ENCODE measurements at places on chromosomes 3 and 15. TPM values are rescaled to one million over a fixed set of nuclear protein-coding genes. Genes with fewer than 3 reads are reported as not detected.

GRCh38 chr15:73796331-73796831 lies 43.2 kb upstream of the INSYN1 start:
- H3K27ac ChIP-seq: no peak overlapping the region
- H3K36me3 ChIP-seq: no peaks in the 10 kb centered on the region
- no peaks in the 10 kb centered on the region for H3K27me3 ChIP-seq
- no peaks in the 10 kb centered on the region for H3K4me1 ChIP-seq
- DNase-seq: no peak

DNA sequence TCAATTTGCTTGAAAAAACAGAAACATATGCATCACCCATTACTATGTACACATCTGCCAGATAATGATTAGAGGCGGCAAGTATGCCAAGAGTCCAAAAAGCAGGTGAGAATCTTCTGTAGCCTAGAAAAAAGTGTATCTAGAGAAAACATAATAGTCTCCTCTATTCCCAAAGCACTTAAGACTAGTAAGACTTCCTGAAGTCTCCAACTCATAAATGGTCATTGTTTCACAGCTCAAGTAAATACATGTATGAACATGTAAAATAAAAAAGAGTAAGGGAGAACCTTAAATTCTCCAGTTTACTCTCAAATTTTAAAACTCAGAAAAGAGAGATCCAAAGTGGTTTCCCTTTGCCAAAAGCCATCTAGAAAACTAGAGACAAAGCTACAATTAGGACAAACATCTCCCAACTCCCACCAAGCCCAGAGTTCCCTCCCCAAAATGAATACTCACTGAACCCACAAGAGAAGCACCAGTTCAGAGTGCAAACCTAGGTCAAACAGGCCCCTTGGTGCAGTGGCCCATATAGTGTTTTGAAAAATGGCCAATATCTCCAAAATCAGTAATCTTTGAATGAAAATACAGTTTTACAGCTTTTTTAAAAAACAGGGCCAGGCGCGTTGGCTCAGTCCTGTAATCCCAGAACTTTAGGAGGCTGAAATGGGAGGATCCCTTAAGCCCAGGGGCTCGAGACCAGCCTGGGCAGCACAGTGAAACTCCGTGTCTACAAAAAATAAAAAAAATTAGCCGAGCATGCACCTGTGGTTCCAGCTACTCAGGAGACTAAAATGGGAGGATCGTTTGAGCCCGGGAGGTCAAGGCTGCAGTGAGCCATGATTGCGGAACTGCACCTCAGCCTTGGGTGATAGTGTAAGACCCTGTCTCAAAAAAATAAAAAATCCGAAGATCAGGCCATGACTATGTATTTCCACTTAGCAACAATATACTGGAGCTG lies 11.0 kb upstream of the MAP4 start:
- no peak for DNase-seq
- no peaks in the 10 kb centered on the region for H3K27me3 ChIP-seq
- no peaks in the 10 kb centered on the region for H3K36me3 ChIP-seq
- H3K4me3 ChIP-seq: no peak overlapping the region
- peaks cover 32% of the 10 kb centered on the region for H3K4me1 ChIP-seq

GRCh38 chr3:132016061-132017041 lies 18.5 kb downstream of the CPNE4 start:
- no peaks in the 10 kb centered on the region for H3K27me3 ChIP-seq

GRCh38 chr15:99571299-99571698 lies 5.5 kb downstream of the MEF2A start:
- no peaks in the 10 kb centered on the region for H3K27me3 ChIP-seq
- peaks cover 4% of the 10 kb centered on the region for H3K4me1 ChIP-seq
- no peak for DNase-seq
- no peak overlapping the region for H3K27ac ChIP-seq
- no peak overlapping the region for H3K4me3 ChIP-seq

- no peak overlapping the region for H3K27ac ChIP-seq
- H3K27me3 ChIP-seq: no peaks in the 10 kb centered on the region
- no peak overlapping the region for H3K4me3 ChIP-seq
- DNase-seq: no peak
Measured at GRCh38 chr3:191314109-191314728, 15.0 kb upstream of the CCDC50 start.

DNA sequence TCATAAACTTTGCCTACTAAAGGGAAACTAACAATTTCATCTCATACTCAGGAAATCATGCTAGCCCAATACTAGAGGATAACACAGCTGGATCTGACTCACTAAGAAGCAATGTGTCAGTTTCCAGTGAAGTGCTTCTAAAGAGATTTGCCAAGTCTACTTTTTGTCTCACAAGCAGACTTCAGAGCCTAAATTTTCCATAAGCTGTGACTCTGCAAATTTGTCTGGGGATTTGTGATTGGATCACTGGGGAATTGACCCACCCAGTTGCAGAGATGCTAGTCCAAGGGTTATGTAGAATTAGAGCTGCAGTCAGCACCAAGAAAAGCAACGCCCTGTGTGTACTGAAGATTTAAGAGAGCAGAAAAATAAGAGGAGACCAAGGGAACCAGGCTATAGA lies 647.1 kb downstream of the NTRK3 start:
- no peaks in the 10 kb centered on the region for H3K4me1 ChIP-seq
- H3K4me3 ChIP-seq: no peak overlapping the region
- H3K36me3 ChIP-seq: no peaks in the 10 kb centered on the region

DNA sequence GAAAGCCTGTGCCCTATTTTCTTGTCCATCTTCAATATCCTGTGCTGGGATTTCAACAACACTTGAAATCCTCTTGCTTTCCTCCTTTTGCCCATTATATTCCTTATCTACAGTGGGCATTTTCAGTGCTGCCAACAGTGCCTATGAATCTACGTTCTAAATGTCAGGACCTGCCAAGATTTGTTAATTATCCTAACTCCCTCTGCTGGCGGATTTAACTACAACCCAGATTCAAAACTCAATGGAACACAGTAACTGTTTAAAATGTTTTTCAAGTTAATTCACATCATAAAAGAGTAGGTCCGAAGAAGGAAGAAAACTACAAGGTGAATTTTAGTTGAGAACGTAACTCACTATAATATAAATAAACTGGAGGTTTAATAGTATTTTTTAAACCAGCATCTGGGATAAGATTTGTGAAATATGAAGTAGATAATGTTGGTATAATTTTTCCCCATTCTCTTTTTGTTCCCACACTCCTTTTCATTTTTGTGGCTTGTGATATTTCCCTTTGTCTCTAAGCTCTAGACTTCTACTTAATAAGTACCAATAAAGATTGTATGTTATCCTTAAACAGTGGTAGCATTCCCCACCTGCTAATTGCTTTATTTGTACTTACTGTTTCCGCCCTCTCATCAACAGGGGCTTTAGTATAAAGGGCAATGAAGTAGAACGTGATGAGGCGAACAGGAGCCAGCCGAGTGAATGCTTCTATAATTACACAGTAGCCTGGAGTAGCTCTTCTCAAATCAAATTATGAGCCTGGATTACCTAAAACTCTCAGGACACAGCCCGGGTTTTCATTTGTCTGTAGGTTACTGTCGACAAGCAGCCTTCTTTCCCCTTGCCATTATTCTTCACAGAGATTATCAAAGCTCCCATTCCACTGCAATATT lies 302.5 kb upstream of the ATP11B start:
- no peak overlapping the region for H3K4me3 ChIP-seq
- no peak overlapping the region for H3K27ac ChIP-seq
- H3K36me3 ChIP-seq: no peaks in the 10 kb centered on the region
- no peak for DNase-seq
- H3K4me1 ChIP-seq: no peaks in the 10 kb centered on the region

DNA sequence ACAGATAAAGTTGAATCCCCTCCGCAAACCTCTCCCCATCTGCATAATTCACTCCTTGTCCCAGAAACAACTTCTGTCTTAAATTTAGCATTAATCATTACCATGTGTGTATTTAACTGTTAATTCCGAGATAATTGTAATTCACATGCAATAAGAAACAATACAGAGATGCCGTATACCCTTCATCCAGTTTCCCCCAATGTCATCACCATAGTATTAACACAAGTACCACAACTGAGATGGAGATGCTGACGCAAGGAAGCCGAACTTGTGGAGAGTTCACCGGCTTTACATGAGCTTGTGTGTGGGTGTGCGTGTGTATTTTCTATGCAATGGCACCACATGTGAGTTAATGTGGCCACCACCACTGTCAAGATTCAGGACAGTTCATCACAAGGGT lies 39.6 kb upstream of the SEC13 start:
- no peaks in the 10 kb centered on the region for H3K27me3 ChIP-seq
- H3K4me3 ChIP-seq: no peak overlapping the region
- H3K36me3 ChIP-seq: no peaks in the 10 kb centered on the region
- H3K4me1 ChIP-seq: no peaks in the 10 kb centered on the region
- no peak overlapping the region for H3K27ac ChIP-seq

DNA sequence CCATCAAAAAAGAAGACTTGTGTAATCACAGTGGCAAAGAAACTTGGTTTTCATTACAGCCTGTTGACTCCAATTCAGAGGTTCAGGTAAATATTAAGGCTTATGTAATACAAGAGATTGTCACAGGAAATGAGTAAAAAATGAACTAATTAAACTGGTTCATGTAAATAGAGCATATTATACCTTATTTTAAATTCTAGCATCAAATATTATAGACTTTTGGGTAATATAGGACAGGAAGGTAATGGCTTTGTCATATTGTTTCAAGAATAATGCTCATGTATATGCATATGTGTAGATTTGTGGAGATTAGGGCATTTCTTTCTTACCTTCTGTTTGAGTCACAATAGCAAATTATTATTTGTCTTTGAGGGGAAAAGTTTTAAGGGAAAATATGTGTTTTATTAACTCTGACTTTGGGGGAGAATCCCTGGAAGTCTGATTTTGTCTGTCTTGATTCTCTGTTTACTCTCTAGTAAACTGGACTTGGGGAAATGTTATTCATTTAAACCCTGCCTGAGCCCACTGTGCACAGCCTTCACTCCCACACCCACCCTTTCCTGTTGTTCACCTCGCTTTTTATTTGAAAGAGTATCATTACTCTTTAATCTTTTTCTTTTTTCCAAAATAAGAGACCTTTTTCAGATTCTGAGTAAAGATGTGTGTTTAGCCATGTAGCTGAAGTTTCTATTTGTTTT lies 43.0 kb downstream of the RASA2 start:
- peak overlapping the region; percentile 22 for H3K27ac ChIP-seq
- peak; percentile 39 for DNase-seq
- H3K27me3 ChIP-seq: no peaks in the 10 kb centered on the region
- no peaks in the 10 kb centered on the region for H3K4me1 ChIP-seq
- no peaks in the 10 kb centered on the region for H3K36me3 ChIP-seq

DNA sequence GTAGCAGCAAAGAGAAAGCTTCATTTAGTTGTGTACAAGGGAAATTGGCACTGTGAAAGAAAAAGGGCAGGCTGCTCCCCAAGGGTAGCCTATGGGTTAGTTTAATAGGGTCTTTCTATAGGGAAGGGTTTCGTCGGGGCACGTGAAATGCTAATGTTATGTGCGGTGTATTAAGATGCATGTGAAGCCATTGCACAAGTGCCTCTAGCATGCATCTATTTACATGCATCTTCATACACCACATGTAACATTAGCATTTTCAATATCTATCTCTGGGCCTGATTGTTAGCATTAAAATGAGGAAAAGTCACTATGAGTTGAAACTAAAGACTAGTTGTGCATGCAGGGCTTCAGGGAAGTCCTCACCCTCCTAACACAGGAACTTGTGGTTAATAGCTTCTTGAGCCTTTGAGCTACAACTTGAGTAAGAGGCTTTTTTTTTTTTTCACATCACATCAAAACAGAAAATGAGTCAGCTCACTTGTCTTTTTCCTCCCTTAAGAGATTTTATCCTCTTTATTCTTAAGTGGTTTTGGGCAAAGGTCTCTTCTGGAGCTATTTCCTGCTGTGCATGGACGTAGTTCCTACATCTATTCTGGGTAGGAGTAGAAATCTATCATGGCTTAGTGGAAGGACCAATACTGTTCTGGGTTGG lies 613.4 kb downstream of the ZPLD1 start:
- H3K27ac ChIP-seq: no peak overlapping the region
- no peaks in the 10 kb centered on the region for H3K4me1 ChIP-seq
- no peaks in the 10 kb centered on the region for H3K27me3 ChIP-seq
- no peak for DNase-seq
- no peak overlapping the region for H3K4me3 ChIP-seq

GRCh38 chr3:69483449-69483848 lies 97.6 kb upstream of the FRMD4B start:
- no peaks in the 10 kb centered on the region for H3K4me1 ChIP-seq
- DNase-seq: no peak
- no peak overlapping the region for H3K27ac ChIP-seq
- no peaks in the 10 kb centered on the region for H3K27me3 ChIP-seq
- no peaks in the 10 kb centered on the region for H3K36me3 ChIP-seq

DNA sequence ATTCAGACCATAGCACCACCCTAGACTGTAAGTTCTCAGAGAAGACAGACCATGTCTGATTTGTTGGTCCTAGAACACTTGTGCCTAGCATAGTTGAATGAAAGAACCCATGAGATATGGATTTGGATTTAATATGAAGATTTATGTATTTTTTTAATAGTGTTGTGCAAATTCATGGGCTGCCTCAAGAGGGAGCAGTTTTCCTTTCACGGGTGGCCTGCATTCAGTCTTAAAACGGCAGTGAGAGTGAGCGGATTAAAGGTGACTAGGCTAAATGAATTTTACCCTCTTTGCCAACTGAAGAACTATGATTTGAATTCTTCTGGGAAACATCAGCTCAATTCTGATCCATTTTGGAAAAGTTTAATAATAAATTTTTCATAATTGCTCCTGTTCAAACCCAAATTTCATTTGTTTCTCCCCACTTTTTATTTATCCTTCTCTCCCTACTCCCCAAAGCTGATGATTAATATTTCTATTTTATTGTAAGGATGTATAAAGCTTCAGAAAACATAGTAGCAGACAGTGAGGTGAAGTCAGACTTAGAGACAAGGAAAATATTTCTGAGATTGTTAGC lies 67.3 kb downstream of the MORC1 start:
- H3K36me3 ChIP-seq: no peaks in the 10 kb centered on the region
- H3K4me1 ChIP-seq: no peaks in the 10 kb centered on the region
- no peak overlapping the region for H3K4me3 ChIP-seq
- DNase-seq: peak; percentile 60
- H3K27me3 ChIP-seq: no peaks in the 10 kb centered on the region
- H3K27ac ChIP-seq: no peak overlapping the region

DNA sequence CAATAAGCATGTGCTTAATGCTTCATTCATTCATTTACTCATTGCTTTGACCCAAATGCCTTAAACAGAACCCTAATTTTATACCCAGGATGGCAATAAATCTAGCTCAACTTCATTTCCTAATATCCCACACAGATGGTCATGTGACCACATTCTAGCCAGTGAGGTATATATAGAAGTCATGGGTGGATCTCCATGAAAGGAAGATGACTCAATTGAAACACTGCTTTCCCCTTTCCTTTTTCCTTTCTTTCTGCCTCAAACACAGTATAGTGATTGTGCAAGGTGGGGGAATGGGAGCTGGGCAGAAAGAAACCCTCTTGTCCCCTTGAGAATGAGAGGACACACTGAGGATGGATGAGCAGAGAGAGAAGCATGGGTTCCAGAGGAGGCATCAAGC lies 183.5 kb upstream of the PRICKLE2 start:
- H3K4me1 ChIP-seq: no peaks in the 10 kb centered on the region
- H3K4me3 ChIP-seq: no peak overlapping the region
- no peaks in the 10 kb centered on the region for H3K36me3 ChIP-seq

- H3K27ac ChIP-seq: no peak overlapping the region
- no peak for DNase-seq
- H3K27me3 ChIP-seq: no peaks in the 10 kb centered on the region
- no peaks in the 10 kb centered on the region for H3K36me3 ChIP-seq
- H3K4me3 ChIP-seq: no peak overlapping the region
- no peaks in the 10 kb centered on the region for H3K4me1 ChIP-seq
Measured at GRCh38 chr3:43637702-43638101, 15.9 kb upstream of the ANO10 start.

The CNTN3 gene
- total RNA-seq: 2.4 TPM

- H3K4me1 ChIP-seq: no peaks in the 10 kb centered on the region
- no peaks in the 10 kb centered on the region for H3K27me3 ChIP-seq
- no peak overlapping the region for H3K4me3 ChIP-seq
- no peaks in the 10 kb centered on the region for H3K36me3 ChIP-seq
- no peak for DNase-seq
Measured at GRCh38 chr3:70871909-70872656, 559.6 kb upstream of the MDFIC2 start.
